ENCODE measurements at places on chromosomes 5 and 9.

- DNase-seq: no peak
Observed at GRCh38 chr5:82278711-82279370, 687 bp upstream of the RPS23 start.

DNA sequence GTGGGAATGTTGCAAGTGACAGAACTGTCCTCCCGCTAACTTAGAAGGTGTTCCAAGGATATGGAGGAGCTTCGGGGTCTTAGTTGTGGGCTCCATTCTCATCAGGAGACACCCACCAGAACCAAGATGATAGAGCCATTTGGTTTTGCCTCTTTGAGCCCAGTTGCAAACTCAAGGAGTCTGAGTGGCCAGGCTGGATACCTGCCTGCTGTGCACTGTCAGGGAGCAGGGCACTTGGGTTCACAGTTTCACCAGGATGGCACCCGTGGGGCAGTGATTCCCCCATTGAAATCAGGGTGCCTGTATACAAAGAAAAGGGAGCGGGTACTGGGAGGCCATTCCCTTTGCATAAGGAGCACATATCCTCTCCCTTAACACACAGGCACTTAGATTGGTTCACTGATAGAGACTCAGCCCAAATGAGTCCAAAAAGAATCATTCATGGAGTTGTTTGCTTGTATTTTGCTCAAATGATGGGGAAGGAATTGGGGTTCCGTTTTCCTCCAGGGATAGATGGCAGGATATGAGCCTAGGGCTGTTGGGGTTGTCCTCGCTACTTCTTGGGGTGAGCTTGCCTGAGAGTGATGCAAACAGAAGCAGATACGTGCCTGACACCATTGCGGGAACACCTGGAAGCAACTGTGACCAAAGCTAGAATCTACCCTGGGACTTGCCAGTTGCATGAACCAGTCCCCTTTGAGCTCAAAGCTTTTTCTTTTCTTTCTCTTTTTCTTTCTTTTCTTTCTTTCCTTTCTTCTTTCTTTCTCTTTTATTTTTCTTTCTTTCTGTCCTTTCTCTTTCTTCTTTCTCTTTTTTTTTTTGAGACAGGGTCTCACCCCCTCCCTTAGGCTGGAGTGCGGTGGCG is 1.3 kb upstream of the PRR7 start:
- no peak for DNase-seq

- no peak for DNase-seq
Observed at GRCh38 chr5:179912951-179913350, 5.3 kb upstream of the TBC1D9B start.

GRCh38 chr5:139131465-139131864 is 66.7 kb downstream of the SIL1 start:
- no peak for DNase-seq

- DNase-seq: no peak
Observed at GRCh38 chr9:134950386-134951210, 32.9 kb upstream of the FCN1 start.

DNA sequence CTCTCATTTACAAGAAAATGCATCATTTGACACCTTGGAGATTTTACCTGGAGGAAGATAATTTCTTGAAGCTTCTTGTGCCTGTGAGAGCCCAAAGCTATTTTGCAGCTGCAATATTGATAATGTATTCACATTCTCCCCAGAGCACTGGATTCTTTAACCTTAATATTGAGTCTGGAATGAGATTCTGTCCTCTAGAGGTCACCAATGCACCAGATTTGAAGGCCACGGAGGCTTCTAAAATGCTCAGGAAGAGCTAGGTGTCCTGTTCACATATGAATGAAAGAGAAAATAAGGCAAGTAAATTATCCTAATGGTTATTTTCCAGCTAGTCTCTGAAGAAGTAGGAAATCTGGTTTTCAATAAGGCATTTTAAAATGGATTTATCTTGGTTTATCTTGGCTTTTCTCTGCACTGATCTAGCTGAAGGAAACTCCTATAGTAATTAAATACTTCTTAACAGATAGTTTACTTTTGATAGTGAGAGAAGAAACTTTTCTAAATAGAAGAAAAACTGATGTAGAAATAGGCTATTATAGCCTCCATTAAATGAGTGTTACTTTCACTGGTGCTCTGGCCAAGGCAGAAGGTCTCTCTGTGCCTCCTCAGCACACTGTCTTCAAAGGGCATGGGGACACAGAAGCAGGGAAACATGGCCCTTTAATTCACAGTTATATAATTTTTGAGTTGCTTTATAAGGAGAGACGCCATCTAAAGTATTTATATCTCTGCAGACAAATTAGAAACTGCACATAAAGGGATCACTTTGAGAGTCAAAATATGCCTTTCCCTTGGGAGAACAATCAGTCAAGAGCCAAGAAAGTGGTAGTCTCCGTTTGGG is 297.0 kb upstream of the ACTBL2 start:
- DNase-seq: peak; percentile 18

DNA sequence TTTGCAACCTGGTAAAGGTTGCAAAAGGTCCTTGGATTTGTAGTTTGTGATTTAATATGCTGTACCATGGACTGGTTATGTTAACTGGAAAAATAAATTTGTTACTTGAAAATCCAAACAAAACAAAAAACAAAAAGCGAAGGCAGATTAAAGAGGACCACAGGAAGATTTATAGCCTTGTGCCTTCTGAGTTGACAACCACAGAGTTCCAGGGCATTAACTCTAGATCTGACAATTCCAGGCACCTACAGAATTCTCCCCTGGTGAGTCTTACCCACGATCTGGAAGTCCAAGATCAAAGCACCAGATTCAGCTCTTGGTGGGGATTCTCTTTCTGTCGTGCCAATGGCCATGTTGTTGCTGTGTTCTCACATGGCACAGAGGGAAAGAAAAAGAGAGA is 107.9 kb upstream of the SELENOP start:
- no peak for DNase-seq

GRCh38 chr9:110752766-110753165 is 84.2 kb downstream of the MUSK start:
- DNase-seq: no peak

DNA sequence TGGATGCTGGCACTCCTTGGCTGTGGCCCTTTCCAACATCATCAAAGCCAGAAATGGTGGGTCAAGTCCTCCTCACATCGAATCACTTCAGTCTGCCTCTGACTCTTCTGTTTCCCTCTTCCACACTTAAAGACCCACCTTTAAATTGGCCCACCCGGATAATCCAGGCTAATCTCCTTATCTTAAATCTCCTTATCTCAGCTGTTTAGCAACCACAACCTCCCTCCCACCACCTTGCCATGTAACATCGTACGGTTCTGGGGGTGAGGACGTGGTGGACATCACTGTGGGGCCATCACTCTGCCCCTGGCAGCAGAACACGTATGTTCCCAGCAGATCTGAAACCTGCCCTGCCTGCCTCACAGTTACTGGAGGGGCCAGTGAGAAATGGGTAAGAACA is 11.5 kb downstream of the IGFBPL1 start:
- DNase-seq: no peak
